Stimulated activated CD4-positive, alpha-beta T cell treated with anti-CD3 and anti-CD28 coated beads, Interleukin-4, amount 100 ng/mL, for 24 hours (primary cell): ENCODE measurements at places on chromosomes 2 and 18.

DNA sequence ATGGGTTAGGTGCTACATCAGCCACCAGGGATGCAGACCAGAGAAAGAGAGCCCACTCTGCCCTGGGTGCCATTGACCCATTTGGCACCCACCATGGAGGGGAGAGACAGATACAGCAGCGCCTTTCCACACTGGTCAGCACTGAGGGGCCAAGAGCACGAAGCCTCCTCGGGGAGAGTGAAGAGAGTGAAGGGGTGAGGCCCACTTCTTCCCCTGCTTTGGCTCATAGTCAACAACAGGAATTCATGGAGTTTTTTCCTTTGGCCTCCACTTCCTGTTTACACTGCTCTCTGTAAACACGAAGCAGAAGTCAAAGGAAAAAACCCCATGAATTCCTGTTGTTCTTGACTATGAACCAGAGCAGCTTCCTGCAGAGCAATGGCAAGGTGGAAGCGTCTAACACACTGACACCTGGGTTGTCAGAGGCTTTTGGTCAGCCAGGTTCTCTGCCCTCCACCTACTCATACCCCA, 80.0 kb downstream of the CCDC93 start:
- no peak for DNase-seq

DNA sequence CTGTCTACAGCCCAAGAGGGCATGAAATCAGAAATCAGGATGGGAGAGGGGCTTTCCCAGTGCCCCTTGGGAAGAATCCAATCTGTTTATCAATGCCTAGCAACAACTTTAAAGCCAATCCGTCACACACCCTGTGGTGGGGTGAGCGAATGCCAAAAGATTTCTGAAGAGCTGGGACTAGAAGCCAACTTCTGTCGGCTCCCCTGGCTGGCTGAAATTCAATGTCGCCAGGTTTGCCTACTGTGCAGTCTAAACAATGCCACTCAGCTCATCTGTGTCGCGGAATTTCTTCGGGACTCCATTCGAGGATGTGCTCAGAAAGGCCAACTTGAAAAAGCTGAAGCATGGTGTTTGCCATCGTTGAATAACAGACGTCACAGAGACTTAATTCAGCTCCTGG, 31.5 kb upstream of the NCKAP5 start:
- DNase-seq = no peak

- DNase-seq = no peak
Measured at GRCh38 chr18:56461151-56461550, 177.2 kb downstream of the TXNL1 start.

GRCh38 chr18:41753826-41754225, 201.2 kb upstream of the PIK3C3 start:
- DNase-seq = no peak

DNA sequence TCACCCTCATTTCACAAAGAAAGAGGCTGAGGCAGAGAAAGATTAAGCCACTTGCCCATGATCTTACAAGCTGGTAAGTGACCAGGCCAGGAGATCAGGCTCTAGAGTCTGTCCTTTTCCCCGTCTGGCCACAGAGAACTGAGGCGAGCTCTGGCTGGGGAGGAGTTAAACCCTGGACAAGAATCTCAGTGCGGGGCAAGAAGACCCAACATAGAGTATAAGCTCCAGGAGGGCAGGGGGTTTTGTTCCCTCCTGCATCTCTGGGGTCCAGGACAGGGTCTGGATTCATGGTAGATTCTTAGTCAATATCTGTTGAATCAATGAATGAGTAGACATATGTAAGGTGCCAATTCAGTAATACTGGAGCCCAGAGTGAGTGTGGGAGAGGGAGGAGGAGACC, 12.9 kb upstream of the INPP5D start:
- DNase-seq = no peak

- DNase-seq = no peak
Measured at GRCh38 chr2:233832869-233833311, 21.4 kb downstream of the HJURP start.

DNA sequence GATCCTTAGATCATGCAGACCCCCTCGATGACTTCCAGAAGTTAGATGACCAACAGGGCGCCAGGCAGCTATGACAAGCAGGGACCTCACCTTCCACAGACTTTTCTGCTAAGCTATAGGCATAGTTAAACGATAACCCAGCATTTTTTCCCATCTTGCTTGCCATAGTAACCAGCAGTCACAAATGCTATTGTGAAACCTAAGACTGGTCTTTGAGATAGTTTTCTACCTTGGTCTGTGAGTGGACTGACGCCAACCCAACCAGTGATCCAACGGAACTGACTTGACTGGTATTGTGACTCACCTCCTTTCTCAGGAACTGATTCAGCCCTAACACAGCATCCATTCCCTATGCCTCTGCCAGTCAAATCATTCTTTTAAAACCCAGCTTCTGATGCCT, 361.2 kb downstream of the LRRTM4 start:
- DNase-seq = no peak

DNA sequence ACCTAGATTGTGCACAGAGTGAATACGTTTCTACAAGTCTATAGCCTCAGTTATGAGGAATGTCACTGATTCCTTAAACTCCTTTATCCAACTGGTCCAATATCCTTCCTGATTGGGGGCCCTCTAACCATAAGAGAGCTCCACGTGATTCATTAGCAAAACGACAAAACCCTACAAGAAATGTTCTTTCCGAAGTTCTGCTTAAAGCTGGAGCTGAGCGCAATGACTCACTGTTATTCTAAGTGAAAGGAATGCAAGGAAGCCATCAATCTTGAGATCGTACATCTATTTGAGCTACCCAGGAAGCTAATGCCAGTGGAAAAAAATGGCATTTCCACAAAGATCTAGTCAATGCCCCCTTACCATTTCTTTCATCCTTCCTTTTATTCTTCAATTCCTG, 354.9 kb upstream of the CDH20 start:
- DNase-seq = no peak

- no peak for DNase-seq
Measured at GRCh38 chr2:24745825-24746224, 47.4 kb downstream of the PTRHD1 start.
